ENCODE measurements at places on chromosomes 12 and 14. TPM values are rescaled to one million over a fixed set of nuclear protein-coding genes. Genes with fewer than 3 reads are reported as not detected.
A peak's percentile ranks its signal among the peaks of the same experiment; 100 is the strongest.

GRCh38 chr12:130764475-130765185 lies 48.5 kb upstream of the RIMBP2 start:
- H3K4me3 ChIP-seq = no peak overlapping the region
- H3K27ac ChIP-seq = no peak overlapping the region
- no peaks in the 10 kb centered on the region for H3K36me3 ChIP-seq
- peaks cover 26% of the 10 kb centered on the region for H3K27me3 ChIP-seq

DNA sequence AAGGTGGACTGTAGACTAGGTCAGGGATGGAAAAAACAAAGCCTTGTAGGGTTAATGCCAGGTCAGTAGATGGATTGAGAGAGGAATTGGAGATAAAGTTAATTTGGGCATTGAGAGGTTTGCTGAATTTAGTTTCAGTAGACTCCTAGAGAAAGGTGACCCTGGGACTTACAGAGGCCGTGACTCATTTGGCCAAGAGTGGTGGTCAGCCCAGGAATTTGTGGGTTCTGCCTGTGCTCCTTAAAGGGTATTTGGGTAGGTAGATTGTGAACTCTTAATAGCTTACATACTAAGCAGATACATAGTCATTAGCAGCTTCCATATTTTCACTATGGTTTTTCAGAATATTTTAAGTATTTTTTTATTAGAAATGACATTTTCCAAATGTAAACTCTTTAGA lies 21.8 kb downstream of the PLEKHA5 start:
- H3K4me1 ChIP-seq = no peaks in the 10 kb centered on the region
- no peak overlapping the region for H3K4me3 ChIP-seq
- H3K27ac ChIP-seq = no peak overlapping the region
- no peaks in the 10 kb centered on the region for H3K36me3 ChIP-seq
- no peaks in the 10 kb centered on the region for H3K27me3 ChIP-seq
- DNase-seq = no peak

GRCh38 chr12:42426746-42427145 lies 100.8 kb downstream of the PPHLN1 start:
- no peak overlapping the region for H3K4me3 ChIP-seq
- no peaks in the 10 kb centered on the region for H3K4me1 ChIP-seq
- no peak overlapping the region for H3K27ac ChIP-seq
- H3K27me3 ChIP-seq = no peaks in the 10 kb centered on the region

GRCh38 chr12:113467502-113468364 lies 3.9 kb downstream of the LHX5 start:
- peaks cover 45% of the 10 kb centered on the region for H3K4me1 ChIP-seq
- peaks cover 100% of the 10 kb centered on the region for H3K27me3 ChIP-seq
- peak overlapping the region; percentile 37 for H3K4me3 ChIP-seq
- H3K27ac ChIP-seq = no peak overlapping the region
- DNase-seq = no peak
- H3K36me3 ChIP-seq = no peaks in the 10 kb centered on the region

- H3K4me1 ChIP-seq = no peaks in the 10 kb centered on the region
- no peak for DNase-seq
- H3K36me3 ChIP-seq = no peaks in the 10 kb centered on the region
- no peak overlapping the region for H3K27ac ChIP-seq
- no peaks in the 10 kb centered on the region for H3K27me3 ChIP-seq
These were observed 978.1 kb downstream of the GALC start for GRCh38 chr14:87014856-87015255.

- no peaks in the 10 kb centered on the region for H3K36me3 ChIP-seq
- no peak for DNase-seq
- H3K4me1 ChIP-seq = no peaks in the 10 kb centered on the region
- no peaks in the 10 kb centered on the region for H3K27me3 ChIP-seq
- no peak overlapping the region for H3K27ac ChIP-seq
These were observed 53.7 kb downstream of the MAP3K9 start for GRCh38 chr14:70755655-70756054.

DNA sequence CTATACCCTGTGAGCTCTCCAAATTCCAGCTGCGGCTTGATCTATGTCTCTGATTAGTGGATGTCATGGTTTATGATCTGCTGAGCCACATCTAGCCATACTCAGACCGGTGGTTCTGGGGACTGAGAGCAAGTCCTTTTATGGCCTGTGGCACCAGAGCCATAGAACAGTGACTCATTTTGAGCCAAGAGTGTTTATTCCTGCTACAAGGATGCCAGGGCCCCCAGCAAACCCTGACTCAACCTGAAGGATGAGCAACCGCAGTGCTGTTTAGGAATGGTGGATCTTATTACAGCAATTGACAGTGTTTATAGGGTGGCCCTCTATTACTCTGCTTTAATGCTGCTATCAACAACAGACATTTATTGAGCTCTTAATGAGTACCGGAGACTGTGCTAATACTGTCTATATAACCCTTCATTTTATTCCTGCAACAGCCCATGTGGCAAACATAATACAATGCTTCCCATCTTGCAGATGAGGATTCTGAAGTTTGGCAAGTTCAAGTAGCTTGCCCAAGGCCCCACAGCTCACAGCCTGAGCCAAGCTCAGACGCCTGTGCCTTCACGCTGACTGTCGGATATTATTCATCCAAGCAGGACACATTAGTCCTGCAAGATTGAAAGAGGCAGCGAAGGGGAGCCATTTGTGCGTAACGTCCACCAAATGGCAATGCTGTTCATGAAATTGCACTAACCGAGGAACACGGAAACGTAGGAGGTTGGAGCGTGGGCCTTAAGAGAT lies 273.6 kb upstream of the PWP1 start:
- no peaks in the 10 kb centered on the region for H3K4me1 ChIP-seq
- no peaks in the 10 kb centered on the region for H3K36me3 ChIP-seq
- H3K4me3 ChIP-seq = no peak overlapping the region

DNA sequence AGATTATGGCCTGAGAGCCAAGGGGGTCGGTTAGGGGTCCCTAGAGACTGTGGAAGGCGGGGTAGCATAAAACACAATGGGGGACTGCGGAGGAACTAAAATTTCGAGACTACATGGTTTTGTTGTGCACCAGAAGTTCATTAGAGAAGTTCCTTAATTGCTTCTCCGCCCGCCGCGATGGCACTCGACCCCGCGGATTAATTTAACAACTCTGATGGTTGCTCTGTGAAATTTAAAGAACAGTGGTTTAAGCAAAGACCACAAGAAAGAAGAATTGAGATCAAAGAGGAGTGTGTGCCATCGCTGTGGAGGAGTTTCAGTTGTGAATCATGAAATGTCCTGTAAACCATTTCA lies 1.4 kb upstream of the CCDC88C start:
- H3K4me1 ChIP-seq = peaks cover 21% of the 10 kb centered on the region
- H3K27me3 ChIP-seq = peaks cover 23% of the 10 kb centered on the region
- H3K36me3 ChIP-seq = no peaks in the 10 kb centered on the region
- DNase-seq = no peak
- peak overlapping the region; percentile 6 for H3K4me3 ChIP-seq
- no peak overlapping the region for H3K27ac ChIP-seq

The C12orf56 gene
- total RNA-seq = not detected

The FOXA1 gene
- total RNA-seq = not detected

The CLEC4C gene
- total RNA-seq = not detected

The FZD10 gene
- 0.27 TPM for total RNA-seq

The BDKRB2 gene
- total RNA-seq = 1.8 TPM

Measured in sigmoid colon (tissue), 7 donors.